Heart right ventricle (tissue), 16 donors: ENCODE measurements at places on chromosomes 4 and X. TPM values are rescaled to one million over a fixed set of nuclear protein-coding genes. Genes with fewer than 3 reads are reported as not detected.

DNA sequence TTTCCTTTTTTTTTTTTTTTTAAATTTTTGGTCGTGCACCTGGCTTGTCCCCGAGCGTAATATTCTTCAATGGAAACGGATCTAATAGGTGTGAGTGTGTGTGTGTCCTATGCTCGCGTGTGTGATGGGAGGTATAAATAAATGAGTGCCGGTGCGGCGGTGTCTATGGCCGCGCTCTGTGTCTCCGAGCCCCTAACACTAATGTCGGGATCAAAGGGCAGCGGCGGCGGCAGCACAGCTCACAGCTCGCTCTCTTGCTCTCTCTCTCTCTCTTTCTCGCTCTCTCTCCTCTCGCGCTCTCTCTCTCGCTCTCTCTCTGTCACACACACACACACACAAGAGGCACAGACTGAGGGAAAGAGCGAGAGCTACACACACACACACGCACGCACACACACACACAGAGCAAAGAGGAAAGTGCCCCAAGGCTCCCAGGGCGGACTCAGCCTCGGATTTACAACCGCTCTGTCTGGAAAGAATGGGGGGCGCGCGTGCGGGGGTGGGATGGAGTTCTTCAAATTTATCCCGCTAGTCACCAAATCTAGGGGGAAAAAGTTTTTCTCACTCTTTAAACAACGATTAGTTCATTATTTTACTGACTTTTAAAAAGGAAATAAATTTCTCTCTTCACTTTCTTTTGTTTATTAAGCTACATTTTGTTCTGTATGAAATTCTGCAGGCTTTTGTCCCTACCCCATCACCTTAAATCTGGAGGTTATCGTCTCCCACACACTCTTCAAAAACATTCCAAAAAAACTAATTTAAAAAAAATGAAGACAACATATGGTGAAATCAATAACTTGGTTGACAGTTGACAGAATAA lies at the start of gene ZNF827:
ZNF827 (minus strand) TSS at position 206 of the 823 bp plus-strand sequence. CDS start 416 bp downstream, outside the sequence.
- peak; percentile 55 for DNase-seq

GRCh38 chrX:101986586-101986985 lies 54.8 kb upstream of the ZMAT1 start:
- no peak for DNase-seq

The SOWAHB gene
- polyA plus RNA-seq: not detected

DNA sequence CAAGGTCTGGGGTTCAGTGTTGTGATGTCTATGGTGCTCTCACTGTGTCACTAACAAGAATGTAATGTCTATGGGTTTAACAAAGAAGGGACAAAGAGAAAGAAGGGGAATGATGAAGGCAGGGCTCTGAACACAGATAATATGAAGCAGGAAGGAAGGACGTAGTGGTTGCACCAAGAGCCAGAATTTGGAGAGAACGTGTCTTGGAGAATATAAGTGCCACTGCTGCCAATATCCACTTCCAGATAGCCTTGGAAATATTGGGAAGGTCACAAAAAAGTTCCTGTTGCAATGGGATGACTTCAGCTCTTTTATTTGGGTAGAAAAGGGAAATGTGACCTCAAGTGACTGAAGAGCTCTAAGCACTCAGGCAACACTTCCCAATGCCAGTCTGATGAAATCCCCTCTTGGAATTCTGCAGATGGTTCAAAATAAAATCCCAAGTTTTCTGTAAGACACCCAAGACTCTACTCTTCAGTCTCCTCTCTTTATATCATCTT lies 131.8 kb downstream of the PRKX start:
- no peak for DNase-seq

GRCh38 chr4:140635606-140636005 lies 66.8 kb upstream of the UCP1 start:
- no peak for DNase-seq

The SPANXA2 gene
- not detected for polyA plus RNA-seq

GRCh38 chr4:70671091-70671490 lies 4.8 kb upstream of the JCHAIN start:
- DNase-seq: no peak

- DNase-seq: no peak
These were observed 1139.7 kb downstream of the PCDH18 start for GRCh38 chr4:136392576-136392975.

DNA sequence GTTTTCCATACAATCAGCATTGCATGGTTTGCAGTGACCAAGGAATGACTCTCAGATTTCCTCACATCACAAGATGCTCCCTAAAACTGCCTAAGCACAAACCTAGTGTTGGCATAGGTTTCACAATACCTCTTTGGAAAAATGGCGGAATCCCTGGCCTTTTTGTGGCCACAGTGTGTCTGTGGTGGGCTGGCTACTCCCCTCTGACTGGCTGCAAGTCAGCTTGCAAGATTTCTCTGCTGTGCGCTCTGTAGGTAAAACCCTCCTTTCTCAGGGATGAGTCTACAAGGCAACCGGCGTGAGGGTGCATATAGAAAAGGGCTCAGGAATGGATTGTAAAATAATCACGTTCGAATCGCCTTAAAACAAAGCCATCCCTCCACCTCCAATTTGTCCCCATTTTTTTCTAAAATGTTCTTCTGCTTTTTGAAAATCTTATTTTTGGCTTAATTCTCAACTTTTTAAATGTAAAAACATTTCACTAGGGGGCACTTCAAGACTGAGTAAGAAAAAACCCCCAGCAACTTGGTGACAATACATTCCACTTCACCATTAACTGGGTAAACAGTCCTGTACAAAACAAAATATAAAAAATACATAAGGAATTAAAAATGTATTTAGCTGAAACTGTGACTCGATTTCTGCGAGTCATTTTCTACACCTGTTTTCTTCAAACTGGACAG lies 235.6 kb downstream of the STIM2 start:
- DNase-seq: no peak

The TMEM164 gene
- polyA plus RNA-seq: 9.7 TPM

The GIMD1 gene
- not detected for polyA plus RNA-seq

- DNase-seq: no peak
These were observed 36.4 kb downstream of the FAM193A start for GRCh38 chr4:2572866-2573265.

DNA sequence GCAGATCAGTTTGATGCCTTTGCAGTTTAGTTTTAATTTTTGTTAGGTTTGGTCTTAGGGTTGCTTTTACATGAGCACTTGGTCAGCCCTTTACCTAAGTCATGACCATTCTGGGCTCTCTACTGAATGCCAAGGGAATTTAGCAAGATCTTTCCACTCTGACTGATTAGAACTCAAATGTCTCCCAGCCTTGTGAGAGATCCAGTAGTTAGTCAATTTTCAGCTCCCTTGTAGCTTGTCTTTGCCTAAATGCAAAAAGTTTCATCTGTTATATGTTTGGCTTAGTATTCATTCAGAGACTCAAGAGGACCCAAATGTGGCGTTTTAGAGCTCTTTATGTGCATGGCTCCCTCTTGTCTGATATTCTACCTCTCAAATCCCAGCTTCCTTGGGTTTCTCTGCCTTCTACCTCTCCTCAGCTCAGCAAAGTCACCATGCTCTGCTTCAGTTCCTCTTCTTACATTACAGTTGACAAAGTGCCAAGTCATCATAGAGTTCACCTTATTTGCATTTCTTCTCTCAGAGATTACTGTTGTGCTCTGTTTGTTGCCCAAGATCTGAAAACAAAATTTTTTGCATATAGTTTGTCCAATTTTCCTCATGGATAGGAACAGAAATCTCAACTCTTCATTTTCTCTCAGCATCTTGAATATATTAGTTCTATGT lies 17.5 kb upstream of the JAKMIP1 start:
- DNase-seq: no peak

The DKK2 gene
- 1.2 TPM for polyA plus RNA-seq

- no peak for DNase-seq
These were observed 44.9 kb upstream of the PRSS48 start for GRCh38 chr4:151231915-151232595.

DNA sequence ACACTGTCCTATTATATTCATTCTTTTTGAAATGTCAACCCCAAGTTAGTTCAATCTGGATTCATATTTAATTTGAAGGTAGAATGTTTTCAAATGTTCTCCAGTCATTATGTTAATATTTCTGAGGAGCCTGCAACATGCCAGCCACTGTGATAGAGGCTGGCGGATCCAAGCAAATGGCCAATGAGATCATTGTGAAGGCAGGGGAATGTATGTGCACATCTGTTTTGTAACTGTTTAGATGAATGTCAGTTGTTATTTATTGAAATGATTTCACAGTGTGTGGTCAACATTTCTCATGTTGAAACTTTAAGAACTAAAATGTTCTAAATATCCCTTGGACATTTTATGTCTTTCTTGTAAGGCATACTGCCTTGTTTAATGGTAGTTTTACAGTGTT lies 1.6 kb downstream of the CXCL1 start:
- no peak for DNase-seq

GRCh38 chrX:104432321-104432720 lies 133.7 kb upstream of the IL1RAPL2 start:
- DNase-seq: no peak

DNA sequence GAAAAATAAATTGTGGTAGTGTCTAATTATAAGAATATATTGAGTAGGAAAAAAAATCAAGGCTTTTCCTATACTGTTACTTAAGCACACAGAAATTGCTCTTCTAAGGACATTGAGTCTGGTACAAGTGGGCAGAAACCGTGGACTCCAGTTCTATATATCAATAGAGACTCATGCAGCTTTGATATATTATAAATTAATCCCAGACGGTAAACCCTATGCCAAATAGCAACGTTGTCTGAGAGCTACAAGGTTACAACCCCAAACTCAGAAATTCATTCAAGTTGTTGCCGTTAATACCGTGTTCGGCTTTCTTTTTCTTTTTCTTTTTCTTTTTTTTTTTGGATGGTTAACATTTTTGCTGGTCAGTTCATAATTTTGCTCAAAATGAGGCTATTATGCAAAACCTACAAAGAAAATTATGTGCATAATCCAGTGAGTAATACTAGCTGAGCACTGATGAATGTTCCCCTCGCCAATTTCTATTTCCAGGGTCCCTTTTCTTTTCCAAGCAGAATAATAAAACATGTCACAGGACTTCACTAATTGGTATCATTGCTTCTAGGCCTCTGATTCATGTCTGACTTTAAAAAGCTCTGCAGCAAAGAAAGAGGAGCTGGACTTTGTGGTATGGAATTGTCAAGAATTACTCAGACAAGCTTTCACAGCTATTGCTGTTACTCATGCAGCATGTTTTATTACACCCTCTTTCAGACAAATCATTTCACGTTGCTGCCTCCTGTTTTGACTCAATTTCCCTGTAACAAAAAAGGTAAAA lies 737.7 kb downstream of the NLGN4X start:
- DNase-seq: no peak
